Ovary (tissue), 10 donors: ENCODE measurements at places on chromosomes 6 and 20. TPM values are rescaled to one million over a fixed set of nuclear protein-coding genes. Genes with fewer than 3 reads are reported as not detected.

Gene SNAP25
- 13.0 TPM for total RNA-seq

- DNase-seq: no peak
These were observed 283.4 kb downstream of the TBC1D7 start for GRCh38 chr6:13044896-13045295.

- DNase-seq: no peak
These were observed 161.5 kb upstream of the ADGRB3 start for GRCh38 chr6:68473433-68474210.

DNA sequence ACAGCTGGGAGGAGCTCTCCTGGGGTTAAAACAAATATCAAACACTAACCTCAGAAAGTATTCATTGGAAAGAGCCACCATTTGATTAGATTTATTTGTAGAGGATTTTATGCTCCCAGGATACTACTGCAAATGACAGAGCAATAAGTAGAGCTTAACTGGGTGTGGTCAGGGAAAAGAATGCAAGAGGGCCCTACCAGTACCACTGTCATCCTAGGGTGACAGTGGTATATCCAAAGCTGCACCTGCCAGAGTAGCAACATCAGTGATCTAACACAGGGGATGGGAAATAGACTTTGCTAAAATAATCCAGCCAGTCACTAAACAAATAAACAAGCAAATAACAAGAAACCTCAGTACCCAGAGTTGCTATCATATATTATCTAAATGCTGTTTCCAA lies 29.7 kb downstream of the ERGIC3 start:
- DNase-seq: no peak

- DNase-seq: no peak
These were observed 18.1 kb upstream of the SNRPB2 start for GRCh38 chr20:16711661-16712258.

Gene ROS1
- total RNA-seq: not detected

DNA sequence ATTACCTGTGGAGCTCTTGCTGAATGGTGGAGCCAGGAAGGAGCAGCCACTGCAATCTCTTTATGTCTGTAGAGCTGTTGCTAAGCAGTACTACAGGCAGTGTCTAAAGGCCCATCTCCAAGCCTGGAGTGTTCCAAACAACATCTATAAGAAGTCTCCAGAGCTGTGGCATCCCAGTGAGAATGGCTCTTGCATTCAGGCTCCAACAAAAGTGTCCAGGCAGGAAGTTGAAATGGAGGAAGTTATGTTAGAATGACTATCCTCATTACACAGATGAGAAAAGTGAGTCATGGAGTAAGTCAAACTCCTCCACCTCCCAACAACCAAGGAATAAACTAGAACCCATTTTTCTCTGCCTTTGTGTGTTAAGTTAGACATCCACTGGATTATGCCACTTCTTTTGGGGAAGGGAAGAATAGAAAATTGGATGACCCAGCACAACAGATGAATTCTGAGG lies 288.5 kb upstream of the STXBP5 start:
- no peak for DNase-seq

Gene RGL2
- 68.8 TPM for total RNA-seq

DNA sequence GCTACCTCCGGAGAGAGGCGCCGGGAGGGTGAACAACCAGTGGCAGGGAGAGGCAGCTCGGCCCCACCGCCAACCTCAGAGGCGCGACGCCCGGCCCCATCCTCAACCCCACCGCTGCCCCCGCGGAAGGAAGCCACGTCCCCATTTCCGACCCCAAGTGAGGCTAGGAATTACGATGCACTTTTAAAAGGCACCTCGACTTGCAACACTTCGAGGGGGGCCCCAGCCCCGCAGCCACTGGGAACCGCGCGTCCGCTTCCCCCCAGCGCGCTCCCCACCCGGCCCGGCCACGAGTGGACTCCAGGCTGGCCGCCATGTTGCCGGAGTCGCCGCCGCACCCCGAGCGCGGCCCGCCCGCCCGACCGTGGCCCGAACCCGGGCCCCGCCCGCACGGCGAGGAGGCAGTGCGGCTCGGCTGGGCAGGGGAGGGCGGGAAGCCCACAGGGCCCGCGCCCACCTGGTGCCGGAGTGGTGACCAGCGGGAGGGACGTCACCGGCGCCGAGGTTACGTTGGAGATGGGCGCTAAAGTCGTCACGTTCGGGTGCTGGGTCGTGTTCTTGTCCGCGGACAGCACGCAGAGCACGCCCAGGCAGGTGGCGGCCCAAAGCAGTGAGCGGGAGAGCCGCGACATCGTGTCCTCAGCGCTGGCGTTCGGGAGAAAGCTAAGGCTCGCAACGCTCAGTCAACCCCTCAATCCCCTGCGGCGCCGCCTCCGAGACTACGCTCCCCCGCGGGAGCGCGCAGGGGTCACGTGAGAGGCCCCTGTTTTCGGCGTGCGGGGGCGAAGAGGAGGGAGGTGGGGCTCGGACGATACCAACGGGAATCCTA lies at the start of gene CD164:
TSS of gene CD164 (minus strand) at position 721 of the 829 bp plus-strand sequence. CDS start at position 632, 89 bp downstream.
- DNase-seq: peak; percentile 94

DNA sequence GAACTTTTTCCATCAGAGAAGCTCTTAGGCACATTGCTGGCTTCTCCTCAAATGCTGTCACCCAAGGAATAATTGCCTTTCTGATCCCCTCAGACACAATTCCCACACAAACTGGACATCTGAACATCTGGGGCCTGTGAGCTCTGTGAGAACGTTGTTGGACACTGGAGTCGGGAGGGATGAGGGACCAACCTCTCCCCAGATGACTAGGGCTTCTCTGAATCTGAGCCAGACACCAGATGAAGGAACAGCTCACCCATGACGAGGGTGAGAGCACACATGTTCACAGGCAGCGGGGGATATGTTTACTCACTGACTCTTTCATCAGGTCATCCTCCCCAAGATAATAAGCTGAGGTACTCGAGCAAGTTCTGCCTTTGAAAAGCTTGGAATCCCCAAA lies 283.9 kb upstream of the SUPT3H start:
- DNase-seq: no peak

Gene GPSM3
- total RNA-seq: 4.7 TPM

Gene ZC2HC1B
- total RNA-seq: not detected

GRCh38 chr6:31574106-31575061 lies 981 bp upstream of the TNF start:
- no peak for DNase-seq

DNA sequence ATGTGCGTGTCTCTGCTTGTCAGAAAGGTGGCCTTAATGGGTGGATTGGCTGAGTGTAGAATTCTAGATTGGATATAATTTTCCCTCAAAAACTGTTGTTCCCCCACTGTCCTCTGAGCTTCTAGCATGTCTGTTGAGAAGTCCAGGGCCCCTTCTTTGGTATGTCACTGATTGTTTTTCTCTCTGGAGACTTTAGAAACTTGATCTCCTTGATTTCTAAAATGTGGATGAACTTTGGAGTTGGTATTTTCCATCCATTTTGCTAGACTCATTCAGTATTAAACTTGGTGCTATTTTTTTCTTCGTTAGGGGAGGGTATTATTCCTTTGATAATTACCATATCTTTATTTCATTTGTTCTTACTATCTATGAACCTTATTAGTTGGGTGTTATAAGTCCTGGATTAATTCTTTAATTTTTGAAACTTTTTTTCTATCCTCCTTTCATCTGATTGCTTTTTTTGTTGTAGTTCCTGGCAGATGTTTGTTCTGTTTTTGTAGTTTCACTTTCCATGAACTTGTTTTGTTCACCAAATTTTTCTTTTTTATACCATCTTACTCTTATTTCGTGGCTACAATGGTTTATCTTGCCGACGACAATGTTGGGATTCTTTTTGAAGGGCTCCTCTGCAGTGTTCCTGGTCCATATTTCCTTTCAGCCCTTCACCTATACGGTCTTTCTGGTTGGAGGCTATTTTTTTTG lies 68.4 kb downstream of the ARID1B start:
- DNase-seq: no peak

DNA sequence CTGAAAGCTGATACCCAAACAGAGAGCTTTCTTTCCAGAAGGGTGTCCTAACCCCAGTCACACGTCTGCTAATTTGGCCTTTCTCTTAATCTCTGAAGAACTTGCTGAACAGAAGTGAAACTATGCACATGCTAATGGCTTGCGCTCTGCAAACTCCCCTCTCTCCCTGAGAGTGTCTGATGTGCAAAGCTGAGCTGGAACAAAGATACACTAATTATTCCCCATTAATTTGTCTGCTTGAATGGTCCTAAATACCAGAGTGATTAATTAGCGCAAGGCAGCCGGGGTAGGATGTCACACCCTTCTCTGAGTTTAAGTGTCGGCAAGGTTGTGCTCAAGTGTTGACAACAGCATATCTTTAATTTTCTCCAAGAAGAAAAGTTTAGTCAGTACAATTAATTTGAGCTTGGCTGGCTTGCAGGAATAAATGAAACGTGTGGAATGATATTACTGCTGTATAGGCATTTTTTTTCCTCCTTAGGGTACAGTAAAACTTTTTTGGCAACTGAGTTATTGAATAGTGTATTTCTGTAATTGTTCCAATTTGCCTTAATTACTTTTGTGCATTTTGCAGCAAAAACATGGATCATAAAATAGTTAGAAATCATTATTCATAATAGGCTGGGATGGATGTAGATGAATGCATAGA lies 715.9 kb upstream of the POU3F2 start:
- no peak for DNase-seq
